ENCODE measurements at places on chromosomes 2 and 18.

- DNase-seq: no peak
Observed at GRCh38 chr2:190791347-190791975, 89.2 kb upstream of the GLS start.

- no peak for DNase-seq
Observed at GRCh38 chr2:196441527-196441926, 198.0 kb upstream of the CCDC150 start.

DNA sequence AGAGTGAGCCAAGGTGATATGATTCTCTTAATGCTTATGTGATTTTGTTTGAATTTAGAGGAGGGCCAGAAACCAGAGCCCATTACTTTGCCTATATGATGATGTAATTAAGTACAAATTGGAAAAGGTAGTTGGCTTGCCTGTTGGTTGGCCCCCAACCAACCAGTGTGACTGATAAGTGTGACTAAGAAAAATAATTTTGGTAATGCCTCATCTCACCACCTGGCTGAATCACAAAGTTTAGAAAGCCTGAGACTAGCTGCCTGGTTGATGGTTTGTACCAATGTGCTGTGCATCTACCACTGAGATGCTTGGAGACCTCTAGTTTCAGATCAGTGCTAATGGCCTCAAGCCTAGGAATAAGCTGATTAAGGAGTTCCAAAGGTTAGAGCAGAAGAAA is 338.7 kb downstream of the CDH2 start:
- DNase-seq: no peak

GRCh38 chr18:75727456-75727855 is 300.0 kb upstream of the SMIM21 start:
- no peak for DNase-seq

DNA sequence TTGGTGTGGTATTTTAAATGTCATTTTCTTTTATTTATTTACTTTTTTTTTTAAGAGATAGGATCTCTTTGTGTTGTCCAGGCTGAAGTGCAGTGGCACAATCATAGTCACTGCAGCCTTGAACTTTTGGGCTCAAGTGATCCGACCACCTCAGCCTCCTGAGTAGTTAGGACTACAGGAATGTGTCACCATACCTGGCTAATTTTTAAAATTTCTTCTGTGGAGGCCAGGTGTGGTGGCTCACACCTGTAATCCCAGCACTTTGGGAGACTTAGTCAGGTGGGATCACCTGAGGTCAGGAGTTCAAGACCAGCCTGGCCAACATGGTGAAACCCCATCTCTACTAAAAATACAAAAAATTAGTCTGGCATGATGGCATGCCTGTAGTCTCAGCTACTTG is 33.5 kb upstream of the ZNF512 start:
- no peak for DNase-seq

- DNase-seq: no peak
Observed at GRCh38 chr18:23453680-23454058, 582 bp downstream of the RIOK3 start.

DNA sequence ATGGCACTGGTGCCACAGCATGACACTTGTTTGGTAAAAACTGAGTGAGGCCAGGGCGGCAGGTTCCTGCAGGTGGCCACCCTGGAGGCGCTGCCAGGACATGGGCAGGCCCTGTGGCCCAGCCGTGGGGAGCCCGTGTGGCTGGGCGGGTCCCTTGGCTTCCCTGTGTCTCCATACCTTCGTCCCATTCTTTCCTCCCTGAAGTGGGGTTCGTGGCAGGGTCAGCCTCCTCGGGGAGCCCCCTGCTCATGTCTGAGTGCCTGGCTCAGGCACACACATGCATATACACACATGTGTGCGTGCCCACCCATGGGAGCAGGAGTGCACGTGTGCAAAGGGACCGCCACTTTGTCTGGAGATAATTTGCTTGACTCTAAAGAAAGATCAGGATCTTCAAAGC is 86.5 kb upstream of the HDAC4 start:
- DNase-seq: no peak

GRCh38 chr2:144712550-144712940 is 192.6 kb upstream of the ZEB2 start:
- DNase-seq: no peak

- DNase-seq: no peak
Observed at GRCh38 chr18:25329783-25330182, 22.2 kb downstream of the ZNF521 start.

GRCh38 chr2:119438726-119439284 is 7.2 kb downstream of the TMEM37 start:
- DNase-seq: no peak

- no peak for DNase-seq
Observed at GRCh38 chr2:217988840-217989204, 14.0 kb downstream of the TNS1 start.

DNA sequence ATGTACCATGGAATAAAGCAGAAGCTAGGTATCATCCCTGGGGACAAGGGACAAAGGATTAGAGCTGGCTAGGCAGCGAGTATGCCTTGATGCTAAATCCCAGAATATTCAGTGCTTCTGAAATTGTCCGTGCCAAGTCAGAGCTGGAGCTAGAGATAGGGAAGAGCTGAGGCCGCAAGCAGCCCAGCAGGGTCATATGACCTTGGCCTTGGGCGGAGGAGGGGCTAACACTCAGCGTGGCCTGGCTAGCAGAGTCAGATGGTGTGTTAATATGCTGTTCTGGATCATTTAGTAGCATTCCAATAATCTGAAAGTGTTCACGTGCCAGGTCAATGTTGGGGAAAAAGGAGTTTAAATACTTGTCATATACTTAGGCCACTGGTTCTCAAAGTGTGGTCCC is 374.8 kb downstream of the CLIP4 start:
- no peak for DNase-seq

GRCh38 chr2:120472891-120473309 is 127.0 kb downstream of the INHBB start:
- DNase-seq: no peak

DNA sequence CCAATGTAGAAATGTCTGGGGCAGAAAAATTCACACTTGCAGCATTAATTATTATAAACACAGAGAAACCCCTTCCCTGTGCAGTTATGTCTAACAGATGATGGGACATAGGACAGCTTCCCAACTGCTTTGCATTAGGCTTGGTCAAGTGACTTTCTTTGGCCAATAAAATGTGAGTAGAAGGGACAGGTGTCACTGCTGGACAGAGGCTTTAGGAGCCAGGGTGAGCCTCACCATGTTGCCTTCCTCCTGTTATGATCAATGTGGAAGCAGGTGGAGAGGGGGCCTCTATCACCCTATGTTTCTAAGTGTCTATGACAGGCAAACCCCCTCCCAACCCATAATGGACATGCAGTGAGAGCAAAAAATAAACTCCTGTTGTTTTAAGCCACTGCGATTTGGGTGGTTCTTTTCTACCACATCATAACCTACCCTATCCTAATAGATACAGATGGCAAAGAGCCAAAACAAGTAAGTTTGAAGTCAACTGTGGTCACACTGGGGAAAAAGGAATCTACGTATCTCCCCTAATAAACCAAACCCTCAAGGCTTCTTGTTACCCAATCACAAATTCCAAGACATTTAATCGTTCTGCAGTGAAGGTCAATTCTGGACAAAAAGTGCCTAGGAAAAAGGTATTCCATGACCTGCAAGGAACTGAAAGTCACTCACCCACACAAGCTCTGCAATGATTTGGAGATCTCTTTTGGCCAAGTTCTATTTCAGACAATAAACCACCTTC is 28.6 kb upstream of the POU3F3 start:
- DNase-seq: no peak

GRCh38 chr2:53167227-53167626 is 600.4 kb upstream of the CHAC2 start:
- DNase-seq: no peak

GRCh38 chr18:8826971-8827370 is 121.6 kb downstream of the MTCL1 start:
- no peak for DNase-seq

GRCh38 chr2:190859347-190860297 is 21.0 kb upstream of the GLS start:
- no peak for DNase-seq

- no peak for DNase-seq
Observed at GRCh38 chr2:80545420-80546210, 241.1 kb upstream of the LRRTM1 start.

DNA sequence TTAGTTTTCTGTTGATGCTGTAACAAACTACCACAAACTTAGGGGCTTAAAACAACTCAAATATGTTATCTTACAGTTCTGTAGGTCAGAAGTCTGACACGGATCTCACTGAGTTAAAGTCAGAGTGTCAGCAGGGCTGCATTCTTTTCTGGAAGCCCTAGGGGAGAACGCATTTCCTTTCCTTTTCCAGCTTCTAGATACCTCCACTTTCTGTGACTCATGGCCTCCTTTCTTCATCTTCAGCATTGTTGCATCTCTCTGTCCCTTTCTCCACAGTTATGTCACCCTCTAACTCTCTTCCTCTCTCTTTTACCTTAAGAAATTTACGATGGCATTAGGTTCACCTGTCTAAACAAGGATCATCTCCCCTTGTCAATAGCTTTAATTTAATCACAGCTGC is 13.3 kb upstream of the PPP4R1 start:
- DNase-seq: no peak

- no peak for DNase-seq
Observed at GRCh38 chr18:37499913-37500312, 65.7 kb downstream of the CELF4 start.

GRCh38 chr2:219120082-219120481 is 40.5 kb downstream of the NHEJ1 start:
- no peak for DNase-seq

DNA sequence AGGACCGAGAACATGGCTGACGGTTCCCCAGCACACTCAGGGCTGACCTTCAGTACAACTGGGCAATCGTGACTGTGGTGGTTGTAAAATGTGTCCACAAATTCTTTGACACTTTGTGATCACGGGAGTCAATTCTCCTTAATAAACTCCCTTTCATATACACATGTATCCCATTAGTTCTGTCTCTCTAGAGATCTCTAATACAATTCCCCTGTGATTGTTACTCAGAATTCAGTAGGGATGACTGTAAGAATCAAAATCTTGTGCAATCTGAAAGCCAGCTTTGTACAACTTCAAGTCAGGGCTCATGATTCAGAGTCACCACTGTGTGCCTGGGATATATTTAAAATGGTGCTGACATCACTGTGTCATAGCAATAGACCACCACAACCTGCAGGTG is 89.5 kb upstream of the LMAN1 start:
- no peak for DNase-seq

GRCh38 chr2:171346723-171347557 is 86.8 kb downstream of the METTL8 start:
- DNase-seq: no peak

DNA sequence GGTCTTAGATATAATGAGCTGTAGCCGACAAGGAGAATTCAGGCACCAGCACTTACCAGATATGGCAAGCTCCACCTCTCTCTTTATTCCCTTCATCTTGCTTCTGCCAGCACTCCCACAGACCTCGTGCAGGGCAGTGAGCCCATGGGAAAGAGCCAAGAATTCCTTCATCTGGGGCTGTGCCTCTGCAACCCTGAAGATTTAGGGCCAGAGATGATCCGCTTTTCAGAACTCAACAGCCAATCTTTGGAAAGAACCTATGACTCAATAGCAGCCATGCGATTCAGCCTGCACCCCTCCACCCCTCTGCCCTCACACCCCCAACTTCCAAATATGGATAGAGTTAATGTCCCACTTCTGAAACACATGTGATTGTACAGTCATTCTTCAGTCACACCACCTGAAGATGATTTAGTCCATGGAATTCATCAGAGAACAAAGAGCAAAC is 533.7 kb upstream of the TNP1 start:
- DNase-seq: no peak

DNA sequence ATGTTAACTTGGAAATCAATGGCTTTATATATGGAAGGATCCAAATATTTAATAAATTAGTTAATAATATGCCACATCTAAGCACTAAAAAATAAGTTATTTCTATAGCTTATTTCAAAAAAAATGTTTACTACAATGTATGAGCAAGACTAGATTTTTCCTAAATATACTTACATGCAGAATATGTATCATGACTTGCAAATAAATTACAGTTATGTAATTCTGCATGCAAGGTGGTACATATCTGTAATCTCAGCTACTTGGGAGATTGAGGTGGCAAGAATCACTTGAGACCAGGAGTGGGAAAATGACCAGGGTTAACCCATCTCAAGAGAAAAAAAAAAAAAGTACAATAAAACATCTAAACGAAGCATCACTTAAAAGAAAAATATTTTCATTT is 11.6 kb downstream of the PUM2 start:
- no peak for DNase-seq

- no peak for DNase-seq
Observed at GRCh38 chr2:144261336-144261735, 258.6 kb downstream of the ZEB2 start.

- no peak for DNase-seq
Observed at GRCh38 chr2:9275399-9275798, 68.8 kb downstream of the ASAP2 start.

GRCh38 chr2:237701033-237701858 is 73.9 kb downstream of the LRRFIP1 start:
- DNase-seq: no peak

DNA sequence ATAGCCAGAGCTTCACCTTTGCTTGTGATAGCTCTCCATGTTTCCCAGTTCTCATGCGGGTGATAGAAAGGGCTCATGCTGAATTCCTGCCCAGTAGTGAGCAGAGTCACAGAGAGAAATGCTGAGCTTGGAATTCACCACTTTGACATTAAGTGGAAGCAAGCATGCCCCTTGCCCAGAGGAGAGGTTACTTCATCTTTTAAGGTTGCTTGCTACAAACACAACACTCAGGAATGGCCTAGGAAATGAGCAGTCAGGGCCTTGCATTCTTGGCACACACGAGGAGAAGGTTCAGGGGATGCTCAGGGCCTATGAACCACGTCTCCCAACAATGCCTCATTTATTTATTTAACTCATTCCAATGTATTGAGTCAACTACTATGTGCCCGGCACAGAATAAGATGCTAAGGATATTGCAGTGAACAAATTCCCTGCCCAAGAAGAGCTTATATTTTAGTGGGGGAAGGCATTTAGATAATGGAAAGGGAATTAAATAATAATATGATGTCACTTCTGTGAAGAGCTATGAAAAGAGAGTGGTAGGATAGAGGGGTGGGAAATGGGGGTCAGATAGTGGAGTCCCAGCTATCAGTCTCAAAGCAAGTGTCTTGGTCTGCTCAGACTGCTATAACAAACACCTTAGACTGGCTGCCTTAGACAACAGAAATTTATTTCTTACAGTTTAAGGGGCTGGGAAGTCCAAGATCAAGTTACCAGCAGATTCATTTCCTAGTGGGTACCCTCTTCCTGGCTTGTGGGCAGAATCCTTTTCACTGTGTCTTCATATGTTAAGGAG is 42.1 kb downstream of the DDX18 start:
- DNase-seq: no peak
